GDM1 (cell line): ENCODE measurements at places on chromosomes 12 and 14.

DNA sequence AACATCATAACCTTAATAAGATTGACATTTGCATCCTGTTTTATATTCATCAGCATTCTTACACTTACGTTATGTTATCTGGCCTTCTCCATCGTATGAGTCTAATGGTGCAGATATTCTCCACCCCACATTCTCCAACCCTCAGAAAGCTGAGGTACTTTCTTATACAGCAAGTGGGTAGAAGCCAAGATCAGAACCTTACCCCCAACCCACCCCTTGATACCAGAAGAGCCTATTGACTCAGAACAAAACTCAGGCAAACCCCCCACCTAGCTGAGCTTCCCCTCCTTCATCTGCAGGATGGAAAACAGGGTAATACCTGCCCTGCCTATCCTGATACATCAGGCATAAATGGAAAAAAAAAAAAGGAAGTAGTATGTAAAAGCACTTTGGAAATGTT, 77.6 kb downstream of the DPF3 start:
- no peak for DNase-seq

GRCh38 chr14:103118663-103119404, 4.4 kb upstream of the TNFAIP2 start:
- peak; percentile 79 for DNase-seq

GRCh38 chr14:81594012-81594411, 60.4 kb upstream of the SEL1L start:
- DNase-seq: no peak

DNA sequence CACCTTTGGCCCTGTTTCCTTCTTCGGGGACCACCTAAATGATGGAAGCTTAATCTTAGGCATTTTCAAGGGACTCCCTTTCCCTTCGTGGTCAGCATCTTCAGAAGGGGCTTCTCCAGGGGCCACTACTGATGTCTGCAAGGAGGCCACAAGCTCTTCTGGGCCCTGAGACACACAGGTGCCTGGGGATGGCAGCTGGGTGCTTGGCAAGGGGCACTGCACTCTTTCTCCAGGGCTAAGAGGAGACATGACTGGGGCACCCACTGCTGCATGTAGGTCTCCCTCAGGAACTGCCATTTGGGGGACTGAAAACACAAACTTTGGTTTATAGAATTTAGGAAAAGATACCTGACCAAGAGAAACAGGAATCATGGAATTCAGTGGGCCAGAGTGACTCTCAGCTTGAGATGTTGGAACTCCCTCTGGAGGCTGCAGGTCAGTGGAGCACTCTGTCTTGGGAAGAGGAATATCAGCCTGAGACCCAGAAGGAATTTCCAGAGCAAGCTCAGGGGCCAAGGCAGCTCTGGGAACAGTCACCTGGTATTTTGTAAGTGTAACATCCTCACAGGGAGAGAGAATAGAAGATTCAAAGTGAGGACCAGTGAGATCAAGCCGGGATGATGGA, 16.0 kb downstream of the PLD4 start:
- no peak for DNase-seq

- DNase-seq: no peak
Observed at GRCh38 chr12:22121224-22121623, 75.2 kb downstream of the CMAS start.
